ENCODE measurements at places on chromosomes 5 and 9.

DNA sequence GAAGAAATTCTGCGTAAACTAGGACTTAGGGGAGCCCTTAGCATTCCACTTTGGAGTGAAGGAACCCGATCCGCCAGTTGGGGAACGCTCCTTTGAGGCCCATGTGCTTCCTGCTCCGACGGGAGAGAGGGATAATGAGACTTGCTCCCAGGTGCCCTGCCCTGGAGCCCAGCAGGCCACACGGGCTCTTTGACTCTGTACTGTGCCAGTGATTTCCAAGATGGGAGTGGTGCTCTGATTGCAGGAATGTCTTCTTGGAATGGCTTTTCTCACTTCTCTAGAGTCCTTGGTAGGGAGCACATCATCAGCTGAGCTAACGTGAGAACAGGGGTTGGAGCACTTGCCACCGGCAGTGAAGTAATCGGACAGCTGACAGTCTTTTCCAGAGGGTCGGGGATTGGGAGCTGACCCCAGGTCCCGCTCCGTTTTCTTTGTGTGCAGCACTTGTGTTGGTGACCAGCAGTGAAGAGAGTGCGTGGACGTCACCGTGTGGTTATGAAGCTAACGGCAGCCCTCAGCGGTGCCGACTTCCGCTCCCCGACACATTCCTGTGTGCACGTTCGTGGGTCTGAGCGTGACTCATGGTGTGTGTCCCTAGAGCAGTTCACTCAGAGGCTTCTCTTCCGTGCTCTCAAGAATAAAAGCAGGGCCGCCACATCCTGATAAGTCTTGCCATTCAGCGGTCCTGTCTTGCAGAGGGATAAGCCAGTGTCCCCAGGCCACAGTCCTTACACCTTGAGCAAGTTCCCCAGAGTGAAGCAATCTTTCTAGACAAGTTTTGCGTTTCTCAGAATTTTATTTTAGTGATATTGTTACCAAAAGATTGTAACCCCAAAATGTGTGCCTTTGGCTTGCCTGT, 25.6 kb downstream of the ABL1 start:
- no peak for DNase-seq

GRCh38 chr5:74094096-74094781, 468.2 kb downstream of the ARHGEF28 start:
- peak; percentile 79 for DNase-seq

- no peak for DNase-seq
Measured at GRCh38 chr5:155897761-155898160, 429.2 kb upstream of the SGCD start.

GRCh38 chr5:142056816-142057696, 44.2 kb upstream of the GNPDA1 start:
- DNase-seq: no peak

DNA sequence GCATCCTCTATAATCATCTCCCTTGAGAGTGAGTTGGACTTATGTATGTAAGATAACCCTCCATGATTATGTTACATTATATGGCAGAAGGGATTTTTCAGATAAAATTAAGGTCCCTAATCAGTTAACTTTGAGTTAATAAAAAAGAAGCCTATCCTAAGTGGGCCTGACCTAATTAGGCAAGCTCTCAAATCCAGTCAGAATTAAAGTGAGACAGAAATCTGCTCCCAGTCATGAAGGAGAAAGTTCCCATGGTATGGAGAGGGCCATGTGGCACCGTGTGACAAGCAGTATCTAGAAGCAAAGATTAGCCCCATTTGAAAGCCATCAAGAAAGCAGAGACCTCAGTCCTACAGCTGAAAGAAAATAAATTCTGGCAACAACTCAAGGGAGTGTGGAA, 202.4 kb downstream of the PRELID2 start:
- no peak for DNase-seq

- DNase-seq: no peak
Measured at GRCh38 chr9:87587864-87588263, 90.2 kb downstream of the DAPK1 start.

- DNase-seq: peak; percentile 25
Measured at GRCh38 chr9:2231829-2232228, 216.7 kb downstream of the SMARCA2 start.

GRCh38 chr5:175895686-175896102, 24.3 kb downstream of the CPLX2 start:
- no peak for DNase-seq

DNA sequence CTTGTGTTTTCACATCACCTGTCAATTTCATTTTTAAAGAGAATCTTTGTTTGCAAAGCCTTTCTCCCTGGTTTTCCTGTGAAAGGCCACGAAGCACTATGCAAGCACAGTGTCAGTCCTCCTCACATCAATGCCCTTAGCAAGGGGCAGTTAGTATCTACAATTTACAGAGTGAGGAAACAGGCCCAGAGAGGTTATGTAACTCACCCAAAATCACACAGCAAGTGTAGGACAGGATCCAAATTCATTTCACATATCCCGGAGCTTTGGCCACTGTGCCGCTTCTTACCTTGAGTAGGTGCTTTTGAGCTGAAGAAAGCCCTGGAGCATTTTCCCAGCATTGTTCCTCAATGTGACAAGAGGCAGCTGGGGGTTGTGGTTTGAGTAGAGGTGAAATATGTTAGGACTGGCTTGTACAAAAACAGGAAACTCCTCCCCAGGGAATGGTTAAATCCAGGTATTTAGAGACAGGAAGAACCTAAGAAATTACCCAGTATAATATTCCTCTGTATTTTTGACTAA, 283.8 kb downstream of the NTRK2 start:
- no peak for DNase-seq

- no peak for DNase-seq
Measured at GRCh38 chr9:86821006-86821845, 126.1 kb downstream of the GAS1 start.

DNA sequence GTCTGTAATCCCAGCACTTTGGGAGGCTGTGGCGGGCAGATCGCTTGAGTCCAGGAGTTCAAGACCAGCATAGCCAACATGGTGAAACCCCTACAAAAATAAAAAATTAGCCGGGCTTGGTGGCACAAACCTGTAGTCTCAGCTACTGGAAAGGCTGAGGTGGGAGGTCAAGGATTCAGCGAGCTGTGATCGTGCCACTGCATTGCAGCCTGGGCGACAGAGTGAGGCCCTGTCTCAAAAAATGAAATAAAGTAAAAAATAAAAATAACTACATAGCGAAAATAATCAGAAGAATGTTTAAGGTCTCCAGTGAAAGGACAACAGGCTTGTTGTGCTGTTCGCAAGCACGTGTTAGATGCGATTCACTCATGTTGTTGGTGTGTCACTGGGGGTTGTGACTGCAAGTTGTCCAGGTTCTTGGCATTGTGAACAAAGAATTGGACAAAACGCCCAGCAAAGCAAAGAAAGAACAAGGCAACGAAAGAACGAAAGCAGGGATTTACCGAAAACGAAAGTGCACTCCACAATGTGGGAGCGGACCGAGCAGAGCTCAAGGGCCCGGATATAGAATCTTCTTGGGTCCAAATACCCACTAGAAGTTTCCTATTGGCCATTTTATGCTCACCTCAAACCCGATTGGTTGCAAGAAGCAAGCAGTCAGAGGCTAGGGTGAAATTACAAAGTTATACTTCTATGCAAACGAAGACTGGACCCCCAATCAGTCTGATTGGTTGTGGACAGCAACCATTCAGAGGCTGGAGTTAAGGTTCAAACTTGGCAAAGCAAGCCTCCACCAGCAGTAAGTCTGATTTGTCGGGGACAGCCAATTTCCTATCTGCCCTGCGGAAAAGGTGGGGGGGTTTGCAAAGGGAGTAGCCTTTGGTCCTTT, 844 bp upstream of the MCCC2 start:
- no peak for DNase-seq

DNA sequence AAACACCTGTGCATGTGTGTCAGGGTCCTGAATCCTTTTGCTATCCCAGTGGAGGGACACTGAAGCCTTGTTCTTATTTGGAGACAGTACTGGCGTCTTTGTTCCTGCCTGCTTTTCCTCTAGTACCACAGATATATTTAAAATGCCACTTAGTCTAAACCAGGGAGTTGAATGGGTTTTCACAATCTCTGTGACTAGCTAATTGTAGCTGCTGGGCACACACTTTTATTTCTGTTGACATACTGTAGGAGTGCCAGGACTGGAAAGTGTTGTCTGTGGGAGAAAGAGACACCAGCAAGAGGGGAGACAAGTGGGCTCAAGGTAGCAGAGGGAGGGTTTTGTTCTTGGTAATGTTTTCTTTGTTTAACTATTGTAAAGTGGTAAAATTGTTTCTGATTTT, 174.0 kb upstream of the SV2C start:
- DNase-seq: no peak

GRCh38 chr5:20166456-20166855, 178.5 kb upstream of the CDH18 start:
- DNase-seq: peak; percentile 98

DNA sequence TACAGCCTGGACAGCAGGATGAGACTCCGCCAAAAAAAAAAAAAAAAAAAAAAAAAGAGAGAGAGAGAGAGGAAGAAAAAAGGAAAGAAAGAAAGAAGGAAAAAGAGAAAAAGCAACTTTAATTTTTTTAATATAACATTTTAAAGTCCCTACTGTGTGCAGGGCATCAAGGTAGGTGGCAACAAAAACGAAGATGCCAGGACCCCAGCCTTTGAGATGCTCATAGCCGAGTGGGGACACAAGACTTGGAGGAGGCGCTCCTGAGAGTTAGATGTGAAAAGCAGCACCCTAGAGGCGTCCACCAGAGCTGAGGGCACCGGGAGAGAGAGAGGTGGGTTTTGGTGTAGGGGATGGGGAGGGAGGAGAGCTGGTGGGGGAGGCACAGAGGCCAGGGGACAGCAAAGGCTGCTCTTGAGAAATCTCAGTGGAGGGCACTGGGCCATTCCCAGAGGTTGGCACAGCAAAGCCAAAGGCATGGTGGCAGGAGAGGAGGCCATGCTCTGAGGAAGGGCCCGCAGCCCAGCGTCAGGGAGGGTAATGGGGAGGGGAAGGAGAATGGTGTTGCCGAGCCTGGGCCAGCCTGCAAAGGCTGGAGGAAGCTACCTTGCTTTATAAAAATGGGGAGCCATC, 135.6 kb downstream of the C9orf50 start:
- no peak for DNase-seq

DNA sequence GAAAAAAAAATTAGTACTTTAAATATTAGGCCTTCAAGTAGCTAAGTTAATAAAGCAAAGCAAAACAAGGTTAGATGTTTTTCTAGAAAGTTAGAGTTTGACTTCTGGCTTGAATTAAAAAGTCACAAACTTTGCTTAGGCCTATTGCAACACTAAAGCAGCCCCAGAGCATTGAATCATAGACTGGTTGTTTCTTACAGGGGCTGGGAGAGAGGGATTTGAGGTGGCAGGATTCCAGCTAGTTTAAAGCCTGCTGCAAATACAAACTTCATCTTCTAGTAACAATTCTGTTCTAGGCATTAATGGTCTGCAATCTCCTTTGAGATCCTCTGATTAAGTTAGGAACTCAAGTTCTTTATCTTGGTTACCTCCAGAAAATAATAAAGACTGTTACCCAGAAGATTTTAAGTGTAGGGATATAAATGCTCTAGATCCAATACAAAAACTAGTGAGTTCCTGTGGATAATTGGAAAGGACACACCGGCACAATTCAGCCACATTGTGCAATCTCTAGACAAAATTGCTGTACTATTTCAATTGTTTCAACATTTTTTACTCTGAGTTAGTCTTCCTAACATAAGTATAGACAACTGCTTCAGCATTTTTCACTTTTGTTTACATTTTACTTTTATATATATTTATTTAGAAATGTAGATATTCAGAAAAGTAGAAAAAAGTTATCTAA, 12.6 kb downstream of the OR13C5 start:
- no peak for DNase-seq

- no peak for DNase-seq
Measured at GRCh38 chr9:9410736-9411135, 1202.1 kb downstream of the PTPRD start.

DNA sequence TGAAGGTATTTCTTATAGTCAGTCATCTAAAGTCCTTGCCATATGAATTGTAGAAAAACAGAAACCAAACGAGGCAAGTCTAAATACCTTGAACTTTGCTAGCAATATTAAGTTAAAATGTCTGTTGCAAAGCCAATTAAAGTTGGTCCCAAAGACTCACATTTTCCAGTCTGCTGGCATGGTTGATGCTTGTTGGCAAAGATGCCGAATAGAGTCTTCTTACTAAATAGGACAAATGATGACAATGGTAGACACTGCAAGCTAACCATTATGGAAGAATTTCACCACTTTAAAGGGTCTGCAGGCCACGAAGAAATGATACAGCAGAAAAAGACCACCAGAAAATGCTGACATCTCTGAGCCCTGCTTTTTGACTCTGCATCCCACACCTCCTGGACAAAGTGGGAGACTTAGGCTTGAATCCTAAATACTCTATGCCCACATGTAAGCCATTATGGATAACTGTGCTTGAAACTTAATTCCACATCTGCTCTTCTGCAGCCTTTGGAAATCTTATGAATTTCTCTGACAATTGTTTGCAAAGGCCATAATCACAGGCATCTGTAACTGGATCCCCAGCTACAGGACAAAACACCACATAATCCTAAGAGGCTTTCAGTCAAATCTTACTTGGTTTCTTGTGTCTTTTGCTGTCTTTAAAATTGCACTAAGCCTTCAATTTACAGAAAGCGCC, 61.3 kb downstream of the LHFPL2 start:
- DNase-seq: no peak

DNA sequence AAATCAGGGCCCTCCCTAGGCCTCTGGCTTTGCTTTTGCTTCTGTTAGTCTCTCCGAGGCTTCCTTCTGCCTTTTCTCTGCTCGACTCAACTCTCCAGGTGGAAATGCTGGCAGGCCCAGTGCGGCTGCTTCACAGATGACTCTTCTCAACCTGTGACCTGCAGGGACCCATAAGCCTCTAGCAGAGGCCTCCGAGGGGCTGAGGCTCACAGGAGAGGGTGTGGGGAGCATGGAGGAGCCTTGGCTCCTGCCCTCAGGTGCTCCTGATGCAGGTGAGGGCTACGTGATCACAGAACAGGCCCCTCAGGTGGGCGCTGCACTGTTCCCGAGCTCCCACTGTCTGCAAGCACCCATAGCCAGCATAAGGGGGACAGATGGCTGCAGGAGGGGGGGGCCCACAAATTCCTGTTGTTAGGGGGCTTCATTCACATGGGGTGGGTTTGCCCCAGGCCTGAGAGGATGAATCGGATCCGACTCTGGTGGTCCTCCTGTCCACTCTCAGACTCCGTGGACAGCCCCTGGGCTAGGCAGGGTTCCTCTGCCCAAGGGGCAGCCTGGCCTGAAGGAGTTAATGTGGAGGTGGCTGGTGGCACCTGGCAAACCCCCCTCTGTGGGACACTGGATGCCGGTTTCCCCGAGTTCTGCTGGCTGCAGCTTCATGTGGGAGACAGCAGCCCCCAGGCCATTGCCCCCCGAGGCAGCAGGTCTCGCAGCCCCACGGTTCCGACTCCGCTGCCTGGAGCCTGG, 10.9 kb upstream of the FCN2 start:
- DNase-seq: no peak

GRCh38 chr5:150672237-150672883, 11.3 kb downstream of the MYOZ3 start:
- DNase-seq: no peak

DNA sequence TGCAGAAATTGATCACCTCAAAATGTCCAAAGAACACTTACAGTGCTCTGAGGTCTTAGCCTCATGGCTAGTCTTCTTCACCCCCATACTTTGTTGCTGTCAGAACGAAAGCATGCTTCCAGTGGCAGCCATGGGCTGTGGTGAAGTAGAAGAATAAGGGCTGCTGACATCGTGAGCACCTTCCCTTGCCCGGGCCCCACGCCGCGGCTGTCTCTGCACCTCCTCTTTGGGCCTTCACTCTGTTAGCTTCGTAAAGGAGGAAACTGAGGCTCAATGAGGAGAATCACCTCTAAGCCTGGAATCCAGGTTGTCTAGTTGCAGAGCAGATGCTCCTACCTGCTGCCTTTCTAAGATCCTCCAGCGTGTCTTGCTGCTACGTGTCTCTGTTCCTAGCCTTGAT, 139.5 kb upstream of the SLC28A3 start:
- DNase-seq: no peak

GRCh38 chr9:72263572-72263971, 101.4 kb downstream of the ZFAND5 start:
- no peak for DNase-seq
